ENCODE measurements at places on chromosomes 16 and 17.

- no peak for DNase-seq
Observed at GRCh38 chr16:21566891-21567414, 32.4 kb upstream of the METTL9 start.

DNA sequence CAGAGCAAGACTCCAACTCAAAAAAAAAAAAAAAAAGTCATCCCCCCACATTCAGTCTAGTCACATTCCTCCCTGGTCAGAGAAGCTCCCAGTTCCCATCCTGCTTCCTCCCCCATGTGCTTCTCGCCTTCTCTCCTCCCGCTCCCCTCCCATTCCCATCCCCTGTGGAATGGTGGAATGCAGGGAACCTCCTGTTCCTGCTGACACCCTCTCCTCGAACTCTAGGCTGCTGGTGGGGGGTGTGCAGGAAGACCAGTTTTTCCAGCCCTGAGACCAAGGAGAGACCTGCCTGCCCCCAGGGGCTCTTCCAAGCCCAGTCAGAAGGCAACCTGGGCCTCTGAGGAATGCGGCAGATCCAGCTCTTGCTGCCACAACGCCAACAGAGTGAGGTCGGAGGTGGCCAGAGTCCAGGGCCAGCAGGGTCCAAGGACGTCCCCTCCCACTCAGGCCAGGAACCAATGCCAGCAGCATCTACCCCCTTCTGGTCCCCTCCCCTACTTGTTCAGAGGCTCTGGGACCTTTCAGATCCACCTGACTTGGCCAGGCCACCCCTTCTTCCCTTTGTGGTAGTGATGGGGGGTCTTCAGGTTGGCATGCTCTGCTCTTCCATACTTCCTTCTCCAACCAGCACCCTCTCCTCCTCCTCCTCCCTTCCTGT, 39.3 kb upstream of the TAC4 start:
- DNase-seq = no peak

GRCh38 chr17:930258-930657, 49.3 kb downstream of the NXN start:
- no peak for DNase-seq

- no peak for DNase-seq
Observed at GRCh38 chr16:66553223-66553622, 847 bp downstream of the CKLF start.

DNA sequence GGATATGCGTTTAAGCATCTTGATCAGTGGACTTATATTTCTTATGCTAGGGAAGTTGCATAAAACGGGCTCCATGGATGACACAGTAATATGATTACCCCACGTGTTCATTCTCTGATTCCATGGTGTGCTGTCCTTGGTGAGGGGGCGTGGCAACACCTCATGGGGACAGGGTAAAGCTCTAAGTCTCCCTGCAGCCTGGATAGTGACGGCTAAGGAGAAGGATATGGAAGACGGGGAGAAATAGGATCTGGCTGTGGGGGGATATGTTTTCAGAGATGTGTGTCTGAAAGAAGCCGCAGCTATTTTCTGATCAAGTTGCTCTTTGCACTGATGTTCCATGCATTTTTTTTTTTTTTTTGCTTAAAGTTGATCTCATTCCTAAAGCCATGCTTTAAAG, 84.3 kb downstream of the MARCHF10 start:
- DNase-seq = no peak

- DNase-seq = no peak
Observed at GRCh38 chr17:562174-562573, 152.5 kb downstream of the VPS53 start.

All from stimulated activated effector memory CD8-positive, alpha-beta T cell treated with anti-CD3 and anti-CD28 coated beads, Interleukin-12 subunit alpha, Interleukin-12 subunit beta, amount 100 ng/mL, for 72 hours (primary cell).